DMS79 treated with DMSO at 0.1 percent for 48 hours (cell line): ENCODE measurements at places on chromosomes 2 and 18.

- DNase-seq = no peak
Observed at GRCh38 chr18:3014503-3015203, 1.7 kb upstream of the LPIN2 start.

DNA sequence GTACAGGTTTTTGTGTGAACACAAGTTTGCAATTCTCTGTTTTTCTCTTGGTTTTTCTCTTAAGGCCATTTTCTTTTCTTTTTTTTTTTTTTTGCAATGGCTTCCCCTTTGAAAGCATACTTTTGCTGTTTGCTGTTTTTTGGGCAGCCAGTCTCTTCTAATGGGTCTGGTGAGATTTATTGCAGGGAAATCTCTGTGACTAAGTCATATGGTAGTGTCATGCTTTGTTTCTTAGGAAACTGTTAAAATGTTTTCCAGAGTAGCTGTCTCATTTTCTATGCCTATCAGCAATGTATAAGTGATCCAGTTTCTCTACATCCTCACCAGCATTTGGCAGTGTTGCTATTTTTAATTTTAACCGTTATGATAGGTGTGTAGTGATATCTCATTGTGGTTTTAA is 27.9 kb upstream of the CDCA7 start:
- no peak for DNase-seq

DNA sequence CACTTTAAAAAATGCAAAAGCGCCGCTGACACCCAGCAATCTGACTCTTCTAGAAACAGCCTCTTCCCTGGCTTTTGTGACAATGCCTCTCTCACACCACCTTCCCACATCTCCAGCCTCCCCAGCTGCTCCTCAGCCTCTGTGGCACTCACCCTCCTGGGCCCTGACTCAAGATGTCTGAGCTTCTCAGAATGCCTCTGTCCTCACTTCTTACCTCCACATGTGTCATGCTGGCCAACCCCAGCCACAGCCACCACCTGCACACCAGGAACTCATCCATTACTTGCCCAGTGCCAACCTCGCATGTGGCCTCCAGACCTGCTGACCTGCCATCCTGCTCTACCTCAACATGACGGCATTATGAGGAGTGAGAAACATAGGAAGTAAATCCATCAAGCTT is 249.8 kb upstream of the RAB6C start:
- DNase-seq = no peak

DNA sequence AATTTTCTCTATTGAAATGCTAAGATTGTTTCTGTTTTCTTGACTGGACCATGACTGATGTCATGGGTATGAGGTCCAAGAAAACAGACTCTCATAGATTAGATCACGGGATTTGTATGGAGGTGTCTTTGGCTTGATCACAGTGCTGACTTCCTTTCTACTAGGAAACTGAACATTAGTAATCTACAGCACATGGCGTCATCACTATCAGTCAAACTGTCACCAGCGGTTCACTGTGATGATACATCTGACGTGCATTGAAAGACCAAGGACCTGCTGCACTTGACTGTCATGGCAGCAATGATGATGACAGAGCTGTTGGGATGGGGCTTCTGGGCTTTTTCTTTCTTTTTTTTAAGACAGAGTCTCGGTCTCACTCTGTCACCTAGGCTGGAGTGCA is 28.2 kb upstream of the IMPA2 start:
- no peak for DNase-seq

DNA sequence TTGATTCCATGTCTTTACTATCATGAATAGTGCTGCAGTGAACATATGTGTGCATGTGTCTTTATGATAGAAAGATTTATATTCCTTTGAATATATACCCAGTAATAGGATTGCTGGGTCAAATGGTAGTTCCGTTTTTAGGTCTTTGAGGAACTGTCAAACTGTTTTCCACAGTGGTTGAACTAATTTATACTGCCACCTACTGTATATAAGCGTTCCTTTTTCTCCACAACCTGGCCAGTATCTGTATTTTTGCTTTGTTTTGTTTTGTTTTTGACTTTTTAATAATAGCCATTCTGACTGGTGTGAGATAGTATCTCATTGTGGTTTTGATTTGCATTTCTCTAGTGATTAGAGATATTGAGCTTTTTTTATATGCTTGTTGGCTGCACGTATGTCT is 641.6 kb downstream of the SUCLG1 start:
- no peak for DNase-seq

DNA sequence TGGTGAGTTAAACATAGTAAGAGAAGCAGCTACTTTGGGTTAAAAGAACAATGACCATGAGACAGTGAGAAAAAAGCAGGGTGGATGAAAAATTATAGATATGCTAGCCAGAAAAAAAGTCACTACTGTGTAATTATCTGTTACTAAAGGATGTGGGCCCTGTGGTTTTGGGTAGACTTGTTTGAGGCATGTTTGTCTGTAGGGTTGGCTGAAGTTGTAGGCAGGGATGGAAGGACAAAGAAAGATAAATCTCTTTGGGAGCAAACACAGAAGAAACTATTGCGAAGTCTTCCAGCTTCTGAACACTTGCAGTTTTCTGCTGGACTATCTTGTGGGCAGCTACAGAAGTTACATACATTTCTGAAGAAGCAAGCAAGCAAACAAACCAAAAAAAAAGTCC is 28.2 kb downstream of the RND3 start:
- DNase-seq = no peak

DNA sequence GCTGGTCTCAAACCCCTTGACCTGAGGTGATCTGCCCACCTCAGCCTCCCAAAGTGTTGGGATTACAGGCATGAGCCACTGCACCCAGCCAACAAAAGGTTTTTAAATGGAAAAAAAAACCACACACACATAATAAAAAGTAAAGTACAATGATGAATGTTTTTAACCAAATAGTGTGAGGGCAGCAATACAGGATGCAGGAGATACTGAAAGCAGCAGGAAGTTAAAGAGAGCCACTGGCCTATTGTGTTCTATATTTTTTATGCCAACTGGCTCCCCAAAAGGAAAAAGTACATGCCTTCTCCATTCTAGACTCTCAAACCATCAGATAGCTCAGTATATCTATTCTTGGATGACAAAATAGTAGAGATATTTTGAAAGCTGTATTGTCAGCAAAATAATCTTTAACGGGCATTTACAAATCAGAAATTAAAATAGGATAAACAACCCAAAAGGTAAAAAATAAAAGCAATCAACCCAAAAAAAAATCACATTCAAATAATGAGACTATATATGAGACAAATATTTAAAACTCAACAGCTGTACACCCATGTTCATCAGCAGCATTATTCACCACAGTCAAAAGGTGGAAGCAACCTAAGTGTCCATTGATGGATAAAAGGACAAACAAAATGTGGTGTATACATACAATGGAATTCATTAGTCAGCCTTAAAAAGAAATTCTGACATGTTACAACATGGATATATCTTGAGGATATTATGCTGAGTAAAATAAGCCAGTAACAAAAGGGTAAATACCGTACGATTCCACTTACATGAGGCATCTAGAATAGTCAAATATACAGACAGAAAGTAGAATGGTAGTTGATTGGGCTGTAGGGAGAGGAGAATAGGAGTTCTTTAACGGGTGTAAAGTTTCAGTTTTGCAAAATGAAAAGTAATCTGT is 26.2 kb downstream of the GPATCH11 start:
- no peak for DNase-seq

DNA sequence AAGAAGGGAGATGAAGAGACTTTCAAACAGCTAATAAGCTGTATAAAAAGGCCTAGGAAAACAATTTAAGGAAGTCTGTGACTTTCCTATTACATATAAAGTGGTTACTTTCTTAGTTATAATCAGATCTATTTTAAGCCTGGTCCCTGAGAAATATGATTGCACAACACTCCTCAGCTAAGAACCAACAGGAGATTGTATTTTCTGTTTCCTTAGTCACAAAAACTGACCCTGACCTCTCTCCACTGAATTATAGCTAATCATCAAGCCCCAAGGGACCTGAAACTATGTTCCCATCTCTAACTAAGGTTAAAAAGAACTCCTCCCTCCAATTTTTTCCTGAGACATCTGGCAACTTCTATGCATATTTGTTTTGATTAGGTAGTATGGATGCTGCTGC is 106.9 kb downstream of the ROCK1 start:
- DNase-seq = no peak

GRCh38 chr18:76875390-76876325 is 53.3 kb downstream of the ZNF236 start:
- DNase-seq = peak; percentile 24

DNA sequence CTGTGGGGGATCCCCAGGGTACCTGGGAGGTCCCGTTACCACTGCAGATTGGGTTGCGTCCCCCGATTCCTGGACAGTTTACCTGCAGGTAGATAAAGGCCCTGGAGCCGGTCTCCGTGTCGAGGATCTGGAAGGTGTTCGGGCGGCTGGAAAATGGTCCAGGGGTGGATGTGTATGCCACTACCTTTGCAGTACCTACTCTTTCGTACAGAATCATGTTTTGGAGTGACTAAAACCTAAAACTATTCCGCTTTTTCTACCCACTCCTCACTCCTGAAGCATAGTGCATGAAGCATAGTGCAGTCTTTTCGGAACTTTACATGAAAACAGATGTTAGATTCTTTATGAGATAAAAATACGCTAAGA is 418 bp downstream of the WDR75 start:
- DNase-seq = no peak

- DNase-seq = no peak
Observed at GRCh38 chr18:50033004-50033403, 161.9 kb downstream of the MYO5B start.

DNA sequence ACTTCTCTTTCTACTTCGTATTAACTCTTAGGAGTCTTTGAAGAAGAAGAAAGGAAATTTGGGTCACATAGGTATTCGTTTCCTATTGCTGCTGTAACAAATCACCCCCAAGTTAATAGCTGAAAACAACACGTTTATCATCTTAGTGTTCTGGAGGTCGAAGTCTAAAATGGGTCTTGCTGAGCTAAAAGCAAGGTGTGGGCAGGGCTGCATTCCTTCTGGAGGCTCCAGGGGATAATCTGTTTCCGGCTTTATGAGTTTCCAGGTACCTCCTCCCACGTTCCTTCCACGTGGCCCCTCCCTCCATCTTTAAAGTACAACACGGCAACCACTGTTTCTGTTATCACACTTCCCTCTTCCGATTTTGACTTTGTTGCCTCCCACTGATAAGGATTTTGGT is 233.5 kb upstream of the RBBP8 start:
- DNase-seq = no peak

DNA sequence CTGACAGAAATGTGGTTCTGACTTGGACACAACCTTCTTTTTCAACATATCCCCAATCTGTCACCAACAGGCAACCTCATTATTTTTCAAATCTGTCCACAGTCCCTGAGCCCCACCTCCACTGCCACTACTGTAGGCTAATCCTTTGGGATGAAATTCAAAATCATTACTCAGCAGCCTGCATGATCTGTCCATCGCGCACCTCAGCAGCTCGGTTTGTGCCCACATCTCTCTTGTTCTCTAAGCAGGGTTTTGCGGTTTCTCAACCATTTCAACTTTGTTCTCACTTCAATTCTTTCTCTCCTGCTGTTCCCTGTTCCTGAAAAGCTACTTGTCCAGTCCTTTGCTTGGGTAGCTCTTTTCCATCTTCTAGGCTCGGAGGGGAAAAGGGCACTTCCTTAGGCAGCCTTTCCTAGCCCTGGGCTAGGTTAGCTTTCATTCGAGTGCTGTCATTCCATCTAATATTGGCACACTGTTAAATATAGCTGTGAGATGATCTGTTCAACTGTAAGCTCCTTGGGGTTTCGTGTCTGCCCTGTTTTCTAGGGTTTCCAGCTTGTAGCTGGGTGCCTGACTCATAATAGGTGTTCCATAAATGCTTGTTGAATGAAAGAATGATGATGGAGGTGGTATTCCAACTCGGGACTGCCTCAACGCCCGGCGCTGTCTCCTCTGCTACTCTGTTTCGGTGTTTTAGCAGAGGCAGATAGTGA is 653 bp upstream of the ANKAR start:
- DNase-seq = no peak

- DNase-seq = no peak
Observed at GRCh38 chr18:55088000-55088401, 128.7 kb upstream of the CCDC68 start.

DNA sequence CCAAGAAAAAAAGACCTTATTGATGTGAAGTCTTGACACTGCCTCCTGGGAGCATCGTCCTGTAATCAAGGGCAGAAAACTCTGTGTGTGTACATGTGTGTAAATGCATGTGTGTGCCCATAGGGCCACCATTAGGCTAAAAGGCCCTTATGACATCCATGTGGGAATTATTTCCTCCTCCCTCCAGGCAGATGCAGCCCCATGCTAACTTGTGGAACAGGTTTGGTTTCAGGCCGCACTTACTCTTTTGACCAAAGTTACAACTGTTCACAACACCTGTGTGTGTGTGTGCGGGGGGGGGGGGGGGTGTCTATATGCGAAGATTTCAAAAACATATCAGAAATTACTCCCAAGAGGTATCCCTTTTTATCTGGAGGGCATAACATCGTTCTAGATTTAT is 87.4 kb upstream of the SLC14A2 start:
- no peak for DNase-seq

DNA sequence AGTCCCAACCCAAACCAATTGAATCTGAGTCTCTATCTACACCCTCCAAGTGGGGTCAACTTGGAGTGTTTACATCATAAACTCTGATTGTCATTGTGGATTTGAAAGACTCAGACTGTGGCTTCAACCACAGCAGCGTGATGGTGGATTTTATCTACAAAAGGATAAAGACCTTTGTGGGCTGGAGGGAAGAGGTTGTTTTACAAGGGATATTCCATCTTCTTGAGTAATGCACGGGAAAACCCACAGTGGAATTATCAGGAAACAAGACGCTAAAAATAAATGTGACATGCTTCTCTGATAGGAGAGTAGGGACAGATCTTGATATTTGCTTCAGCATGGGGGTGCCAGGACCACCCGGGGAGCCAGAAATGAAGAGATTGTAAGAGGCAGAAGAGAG is 93.5 kb downstream of the LPIN1 start:
- DNase-seq = no peak

DNA sequence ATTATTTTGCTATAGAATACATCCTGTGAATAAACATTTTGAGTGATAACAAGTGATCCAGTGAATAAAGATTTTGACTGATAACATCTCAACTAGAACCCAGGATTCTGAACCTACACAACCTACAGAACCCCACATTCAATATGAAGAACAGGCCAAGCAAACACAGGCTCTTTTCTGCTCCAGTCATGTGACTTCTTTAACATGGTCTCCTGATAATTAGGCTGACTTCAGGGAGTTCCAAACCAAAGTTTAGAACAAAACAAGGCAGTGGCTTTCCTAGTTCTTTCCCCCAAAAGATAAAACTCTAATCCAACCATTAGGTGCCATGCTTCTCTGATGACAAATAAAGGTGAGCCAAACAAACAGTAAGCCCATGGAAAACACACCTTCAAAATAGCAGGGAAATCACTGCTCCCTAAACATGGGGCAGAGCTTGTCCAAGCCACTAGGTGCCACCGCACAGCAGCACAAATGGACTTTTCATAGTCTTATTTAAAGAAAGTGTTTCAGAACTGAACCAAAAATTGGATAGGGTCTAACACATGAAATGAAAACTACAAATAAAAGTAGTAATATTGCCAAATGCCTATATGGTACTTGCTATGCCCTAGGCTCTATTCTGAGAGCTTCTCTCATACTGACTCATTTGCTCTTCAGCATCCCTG is 95.3 kb downstream of the EVA1A start:
- no peak for DNase-seq
